A549 treated with dexamethasone at 1 μM for 4 hours (cell line): ENCODE measurements at places on chromosomes 2 and 18. TPM values are rescaled to one million over a fixed set of nuclear protein-coding genes. Genes with fewer than 3 reads are reported as not detected.

ERICH2 gene
- not detected in 5 replicates for total RNA-seq

FBXO48 gene
- 0.43 to 0.64 TPM (median 0.53 TPM) in 5 replicates for total RNA-seq

UCN gene
- 0.63 to 2.5 TPM (median 1.7 TPM) in 5 replicates for total RNA-seq

IL36G gene
- not detected in 5 replicates for total RNA-seq

TEKT4 gene
- not detected in 5 replicates for total RNA-seq

SALL3 gene
- not detected in 5 replicates for total RNA-seq

GPAT2 gene
- total RNA-seq = 0.02 to 0.08 TPM in 2 of 5 replicates, not detected in the others

HOXD13 gene
- total RNA-seq = 0.12 to 0.19 TPM (median 0.14 TPM) in 5 replicates

NOL4 gene
- total RNA-seq = not detected in 5 replicates

ABHD1 gene
- 0.50 to 1.8 TPM (median 1.5 TPM) in 5 replicates for total RNA-seq

MYCN gene
- total RNA-seq = 0.05 TPM in 1 of 5 replicates, not detected in the others

RGPD4 gene
- total RNA-seq = 0.02 to 0.07 TPM (median 0.04 TPM) in 5 replicates

HTR2B gene
- 0.04 TPM in 1 of 5 replicates, not detected in the others for total RNA-seq

STAMBP gene
- total RNA-seq = 49.9 to 59.6 TPM (median 55.4 TPM) in 5 replicates

SCYGR4 gene
- total RNA-seq = not detected in 5 replicates

CDH2 gene
- 39.4 to 57.6 TPM (median 50.4 TPM) in 5 replicates for total RNA-seq

MOB1A gene
- 65.4 to 99.2 TPM (median 89.0 TPM) in 5 replicates for total RNA-seq

INPP5D gene
- total RNA-seq = 0.40 to 0.70 TPM (median 0.62 TPM) in 5 replicates

B3GNT2 gene
- total RNA-seq = 36.5 to 48.9 TPM (median 48.2 TPM) in 5 replicates

OTOS gene
- not detected in 5 replicates for total RNA-seq

FLACC1 gene
- 0.20 to 0.64 TPM (median 0.22 TPM) in 4 of 5 replicates, not detected in the other for total RNA-seq

PPP3R1 gene
- 63.5 to 76.6 TPM (median 69.2 TPM) in 5 replicates for total RNA-seq

SLC9A2 gene
- total RNA-seq = 2.4 to 3.8 TPM (median 3.6 TPM) in 5 replicates

DES gene
- 0.38 to 0.47 TPM (median 0.45 TPM) in 5 replicates for total RNA-seq

EGR4 gene
- 0.09 to 0.27 TPM (median 0.12 TPM) in 5 replicates for total RNA-seq

DNMT3A gene
- 5.7 to 8.5 TPM (median 7.9 TPM) in 5 replicates for total RNA-seq

GREB1 gene
- total RNA-seq = 2.5 to 3.9 TPM (median 3.3 TPM) in 5 replicates

NTSR2 gene
- total RNA-seq = not detected in 5 replicates

CHRNG gene
- not detected in 5 replicates for total RNA-seq

CTAGE1 gene
- not detected in 5 replicates for total RNA-seq

TANK gene
- total RNA-seq = 24.9 to 39.2 TPM (median 32.0 TPM) in 5 replicates

IL36A gene
- not detected in 5 replicates for total RNA-seq

LYPD6 gene
- 0.02 to 0.22 TPM (median 0.05 TPM) in 5 replicates for total RNA-seq

GTF2A1L gene
- total RNA-seq = not detected in 5 replicates

SLC8A1 gene
- total RNA-seq = 0.17 to 0.40 TPM (median 0.31 TPM) in 5 replicates

ST6GAL2 gene
- 12.0 to 19.3 TPM (median 14.1 TPM) in 5 replicates for total RNA-seq
